ENCODE measurements at places on chromosomes 5 and 9.

- no peak for DNase-seq
Observed at GRCh38 chr5:170493028-170493820, 10.6 kb upstream of the KCNIP1 start.

DNA sequence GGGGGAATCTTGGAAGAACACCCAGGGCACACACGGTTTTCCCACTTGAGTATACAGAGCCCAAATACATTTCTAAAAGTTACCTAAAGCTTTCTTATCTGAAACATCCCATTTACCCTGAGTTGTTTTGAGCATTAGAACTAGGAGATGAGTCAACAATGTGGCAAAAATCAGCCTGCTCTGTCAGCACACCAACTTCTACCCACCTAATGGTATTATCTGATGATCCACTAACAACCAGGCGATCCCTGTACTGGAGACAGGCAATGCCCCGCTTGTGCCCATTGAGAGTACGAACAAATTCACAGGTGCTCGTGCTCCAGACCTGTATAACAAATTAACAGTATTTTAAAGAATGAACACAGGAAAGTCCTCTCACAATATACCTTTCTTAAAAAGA lies 87.0 kb downstream of the SMIM23 start:
- no peak for DNase-seq

GRCh38 chr9:70954126-70954525 lies 167.3 kb downstream of the TRPM3 start:
- no peak for DNase-seq

DNA sequence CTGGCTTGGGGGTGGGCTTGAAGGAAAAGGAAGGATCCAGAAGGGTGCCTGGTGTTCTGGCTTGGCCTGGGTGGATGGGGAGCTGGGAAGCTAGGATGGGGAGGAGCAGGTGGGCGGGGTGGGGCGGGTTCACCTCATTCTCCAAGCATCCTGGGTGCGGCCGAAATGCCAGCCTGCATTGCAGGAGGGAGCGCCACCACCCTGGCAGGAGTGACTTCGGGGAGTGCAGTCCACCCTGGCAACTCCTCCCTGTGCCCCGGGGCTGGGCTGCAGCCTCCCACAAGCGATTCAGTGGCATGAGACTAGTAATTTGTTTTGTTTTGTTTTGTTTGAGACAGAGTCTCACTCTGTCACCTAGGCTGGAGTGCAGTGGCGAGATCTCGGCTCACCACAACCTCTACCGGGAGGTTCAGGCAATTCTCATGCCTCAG lies 5.5 kb downstream of the TTC16 start:
- DNase-seq: no peak

- DNase-seq: no peak
Observed at GRCh38 chr5:59245198-59245597, 648.3 kb downstream of the PDE4D start.

- no peak for DNase-seq
Observed at GRCh38 chr9:123149067-123149466, 115.6 kb downstream of the GPR21 start.

GRCh38 chr5:14301186-14301585 lies 158.0 kb downstream of the TRIO start:
- DNase-seq: no peak

- no peak for DNase-seq
Observed at GRCh38 chr5:105849701-105850100, 1821.0 kb downstream of the EFNA5 start.

GRCh38 chr9:72779614-72780013 lies 173.2 kb downstream of the ALDH1A1 start:
- no peak for DNase-seq

DNA sequence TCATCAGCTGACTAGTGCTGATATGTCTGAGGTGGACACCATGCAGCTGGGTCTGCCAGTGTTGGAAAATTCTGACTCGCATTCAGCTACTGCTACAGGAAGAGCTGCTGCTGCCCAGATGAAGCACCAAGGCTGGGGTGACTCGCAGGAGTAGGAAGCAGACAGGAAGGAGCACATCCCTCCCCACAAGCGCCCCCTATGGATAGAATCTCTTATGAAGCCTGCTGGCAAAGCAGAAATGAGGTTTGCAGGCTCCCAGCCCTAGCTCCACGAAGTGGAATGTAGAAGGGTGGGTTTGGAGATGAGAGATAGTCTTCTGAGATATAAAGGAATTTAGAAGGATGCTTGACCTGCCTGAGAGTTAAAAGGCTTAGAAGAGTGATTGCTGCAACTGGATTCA lies 443.0 kb downstream of the ACTL7B start:
- DNase-seq: no peak

DNA sequence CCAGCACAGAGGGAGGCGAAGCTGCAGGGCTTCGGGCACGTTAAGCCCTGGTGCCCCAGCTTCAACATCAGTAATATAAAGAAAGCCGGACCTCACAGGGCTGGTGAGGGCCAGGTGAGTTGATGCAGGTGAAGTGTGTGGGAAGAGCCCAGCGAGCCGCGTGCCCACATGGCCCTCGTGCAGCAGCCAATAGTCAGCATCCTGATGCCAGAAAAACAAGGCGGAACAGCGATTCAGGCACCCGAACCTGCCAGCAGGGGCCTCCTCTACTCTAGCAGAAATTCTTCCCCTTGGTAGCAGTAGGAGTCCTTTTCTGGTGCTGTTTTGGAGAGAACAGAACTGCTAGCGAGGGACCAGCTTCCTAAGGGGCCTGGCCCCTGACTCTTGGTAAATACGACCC lies 7.8 kb downstream of the MED10 start:
- no peak for DNase-seq

GRCh38 chr5:169765176-169765996 lies 128.3 kb downstream of the DOCK2 start:
- DNase-seq: no peak

GRCh38 chr5:15615859-15616258 lies 115.9 kb downstream of the FBXL7 start:
- DNase-seq: no peak

- DNase-seq: no peak
Observed at GRCh38 chr9:87149799-87150198, 202.5 kb upstream of the GAS1 start.

DNA sequence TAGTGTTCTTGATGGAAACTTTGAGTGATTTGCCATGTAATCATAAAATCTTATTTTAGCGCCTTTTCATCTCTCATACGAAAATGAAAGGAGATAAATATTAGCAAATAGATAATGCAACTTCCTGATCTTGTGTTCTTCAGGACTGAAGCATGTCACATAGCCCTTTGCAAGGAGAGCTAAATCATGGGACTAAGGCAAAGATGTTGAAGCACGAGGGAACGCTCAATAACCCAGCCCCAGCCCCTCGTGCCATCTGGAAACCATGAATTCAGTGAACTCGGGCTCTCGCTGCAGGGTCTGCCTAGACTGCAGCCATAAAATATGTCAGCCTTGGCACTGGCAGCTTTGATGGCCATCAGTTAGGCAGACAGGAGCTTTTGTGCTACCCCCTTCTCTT lies 58.2 kb downstream of the F2RL2 start:
- no peak for DNase-seq

DNA sequence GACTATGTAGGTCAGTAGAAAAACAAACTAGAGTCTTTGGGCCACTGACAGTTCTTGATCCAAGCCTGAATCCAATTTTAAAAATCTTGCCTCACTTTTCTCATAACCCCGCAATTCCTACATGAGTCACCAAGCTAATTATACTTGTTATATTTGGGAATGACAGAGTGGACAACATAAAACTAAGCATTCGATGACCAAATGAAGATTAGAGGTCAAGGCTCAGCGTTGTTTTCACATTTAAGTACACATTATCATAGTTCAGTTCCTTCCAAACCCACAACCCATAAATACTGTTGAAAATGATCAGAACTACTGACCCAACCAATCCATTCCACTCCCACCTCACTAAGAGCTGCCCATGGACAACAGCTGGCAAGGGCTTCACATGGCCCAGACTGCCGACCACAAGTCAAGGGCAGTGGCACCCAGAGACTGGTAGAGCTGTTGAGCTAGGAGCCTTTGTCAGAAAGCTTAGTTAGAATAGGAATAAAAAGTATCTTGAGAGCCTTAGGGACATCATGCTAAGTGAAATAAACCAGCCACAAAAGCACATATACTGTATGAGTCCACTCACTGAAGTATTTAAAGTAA lies 64.2 kb downstream of the MYO10 start:
- no peak for DNase-seq

GRCh38 chr5:34866989-34867471 lies 28.1 kb downstream of the TTC23L start:
- DNase-seq: no peak

DNA sequence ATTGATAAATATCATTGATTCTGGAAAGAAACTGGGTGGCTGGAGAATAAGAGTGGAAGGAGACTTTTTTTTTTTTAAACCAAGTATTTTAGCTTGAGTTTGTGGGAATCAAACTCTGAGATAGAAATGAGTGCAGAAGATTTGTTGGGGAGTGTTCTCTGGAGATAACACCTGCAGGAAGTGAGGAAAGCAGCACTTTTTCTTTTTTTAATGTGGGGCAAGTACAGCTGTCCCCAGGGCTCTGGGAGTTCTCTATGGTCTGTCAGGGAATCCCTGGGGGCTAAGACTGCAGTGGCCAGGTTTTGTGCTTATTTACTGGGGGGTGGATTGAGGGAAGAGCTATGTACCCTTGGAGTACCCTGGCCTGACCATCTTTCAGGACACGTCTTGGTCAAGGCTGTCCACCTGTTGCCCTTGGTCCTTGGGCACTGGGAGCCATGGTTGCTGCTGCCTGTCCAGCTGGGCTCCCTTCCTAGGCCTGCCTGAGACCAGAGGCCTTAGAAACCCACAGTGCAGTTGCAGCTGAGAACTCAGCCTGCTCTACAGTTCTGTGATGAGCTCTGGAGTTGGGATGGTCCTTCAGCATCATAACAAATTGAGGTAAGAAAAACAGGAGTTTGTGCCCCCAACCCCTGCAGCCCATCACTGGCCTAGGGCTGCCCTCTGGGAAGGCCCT lies 85.8 kb downstream of the PHAX start:
- no peak for DNase-seq

- no peak for DNase-seq
Observed at GRCh38 chr5:178280631-178281030, 48.0 kb upstream of the PHYKPL start.

DNA sequence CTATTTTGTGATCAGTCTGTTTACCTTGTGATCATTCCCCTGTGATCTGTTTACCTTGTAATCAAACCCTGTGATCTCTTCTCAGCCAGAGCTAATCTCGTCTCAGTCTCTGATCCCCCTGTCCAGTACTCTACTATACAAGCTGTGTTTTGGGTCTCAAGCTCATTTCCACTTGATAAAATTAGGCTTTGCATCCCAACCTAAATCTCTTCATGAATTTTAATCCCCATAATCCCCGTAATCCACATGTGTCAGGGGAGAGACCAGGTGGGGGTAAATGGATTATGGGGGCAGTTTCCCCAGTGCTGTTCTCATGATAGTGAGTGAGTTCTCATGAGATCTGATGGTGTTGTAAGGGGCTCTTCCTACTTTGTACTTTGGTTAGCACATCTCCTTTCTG lies 157.2 kb downstream of the PRR16 start:
- no peak for DNase-seq

GRCh38 chr9:126096340-126096739 lies 230.3 kb upstream of the MVB12B start:
- no peak for DNase-seq

GRCh38 chr5:78760770-78761169 lies 112.2 kb upstream of the LHFPL2 start:
- DNase-seq: no peak

- DNase-seq: no peak
Observed at GRCh38 chr5:80238778-80239679, 16.8 kb downstream of the SERINC5 start.

GRCh38 chr5:108989761-108990392 lies 242.2 kb downstream of the FER start:
- DNase-seq: no peak

DNA sequence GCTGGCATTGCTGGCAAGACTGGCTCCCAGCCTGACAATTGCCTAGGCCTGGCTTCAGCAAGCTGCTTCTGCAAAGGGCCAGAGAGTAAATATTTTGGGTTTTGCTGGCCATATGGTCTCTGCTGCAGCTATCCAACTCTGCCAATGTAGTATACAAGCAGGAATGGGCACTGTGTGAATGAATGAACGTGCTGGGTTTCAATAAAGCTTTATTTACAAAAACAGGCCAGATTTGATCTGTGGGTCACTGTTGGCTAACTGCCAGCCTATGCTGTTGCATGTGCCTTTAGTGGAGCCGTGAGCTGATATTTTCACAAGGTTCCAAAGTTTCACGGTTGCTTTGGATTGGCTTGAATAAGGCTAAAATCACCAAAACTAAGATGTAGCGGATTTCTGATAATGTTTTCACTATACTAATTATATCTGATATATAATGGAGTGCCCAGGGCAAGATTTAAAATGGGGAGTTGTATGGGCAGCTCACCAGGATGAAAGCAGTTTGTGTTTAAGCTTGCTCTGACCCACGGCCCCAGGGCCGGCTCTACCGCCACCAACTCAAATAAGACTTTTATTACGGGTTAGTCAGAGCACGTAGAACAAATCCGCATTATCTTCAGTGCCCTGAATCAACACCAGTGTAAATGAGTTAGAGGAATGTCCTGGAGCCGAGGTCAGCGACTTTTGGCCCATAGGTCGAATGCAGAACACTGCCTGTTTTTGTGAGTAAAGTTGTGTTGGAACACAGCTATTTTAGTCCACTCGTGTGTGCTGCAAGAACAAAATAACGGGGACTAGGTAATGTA lies 98.6 kb upstream of the DAP start:
- no peak for DNase-seq

- no peak for DNase-seq
Observed at GRCh38 chr5:159777049-159777660, 139.1 kb upstream of the ADRA1B start.

DNA sequence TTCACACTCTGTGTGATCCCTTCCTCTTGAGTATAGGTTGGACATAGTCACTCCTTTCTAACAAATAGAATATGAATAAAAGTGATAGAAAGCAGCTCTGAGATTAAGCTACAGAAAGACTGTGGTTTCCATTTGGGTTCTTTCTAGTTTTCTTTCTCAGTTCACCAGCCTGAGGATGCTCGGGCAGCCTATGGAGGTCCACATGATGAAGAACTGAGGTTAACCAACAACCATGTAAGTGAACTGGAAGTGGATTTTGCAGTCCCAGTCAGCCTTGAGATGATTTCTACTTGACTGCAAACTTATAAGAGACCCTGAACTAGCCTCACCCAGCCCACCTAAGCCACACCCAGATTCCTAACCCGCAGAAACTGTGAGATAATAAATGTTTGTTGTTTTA lies 10.1 kb upstream of the FOXE1 start:
- DNase-seq: no peak

DNA sequence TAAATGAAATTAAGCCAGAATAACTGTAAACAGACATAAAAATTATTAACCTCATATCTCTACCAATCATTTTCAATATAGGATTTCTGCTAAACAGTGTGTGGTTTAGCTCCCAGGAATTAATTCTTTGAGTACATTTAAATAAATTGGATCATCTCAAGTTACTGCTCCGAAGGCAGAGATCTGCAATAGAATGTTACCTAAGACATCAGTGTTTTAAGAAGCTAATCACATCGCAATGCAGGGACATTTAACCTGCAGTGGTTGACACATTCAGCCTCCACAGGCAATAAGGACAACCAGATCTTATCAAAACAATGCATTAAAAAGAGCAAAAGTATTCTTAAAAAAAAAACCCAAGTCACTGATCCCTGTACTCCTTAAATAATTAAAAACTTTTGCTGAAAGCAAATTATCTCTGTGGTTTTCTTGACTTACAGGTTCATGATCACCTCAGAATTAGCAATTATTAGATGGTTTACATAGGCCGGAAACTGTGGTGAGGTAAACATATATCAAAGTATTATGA lies 45.7 kb downstream of the PRDM6 start:
- DNase-seq: no peak

Measured in smooth muscle cell of the brain vasculature (primary cell).